Smooth muscle cell of trachea (primary cell): ENCODE measurements at places on chromosomes 2 and 18. TPM values are rescaled to one million over a fixed set of nuclear protein-coding genes. Genes with fewer than 3 reads are reported as not detected.

The FAM161A gene
- 1.3 and 2.8 TPM in 2 replicates for total RNA-seq

The TTN gene
- 0.50 and 3.8 TPM in 2 replicates for total RNA-seq

The LRATD1 gene
- under 0.01 TPM in 2 replicates for total RNA-seq

The IL18RAP gene
- total RNA-seq = not detected in 2 replicates

The ITGB6 gene
- under 0.01 and 0.15 TPM in 2 replicates for total RNA-seq

The KIF1A gene
- not detected in 2 replicates for total RNA-seq
